ENCODE measurements at places on chromosomes 1 and 21.
A peak's percentile ranks its signal among the peaks of the same experiment; 100 is the strongest.

DNA sequence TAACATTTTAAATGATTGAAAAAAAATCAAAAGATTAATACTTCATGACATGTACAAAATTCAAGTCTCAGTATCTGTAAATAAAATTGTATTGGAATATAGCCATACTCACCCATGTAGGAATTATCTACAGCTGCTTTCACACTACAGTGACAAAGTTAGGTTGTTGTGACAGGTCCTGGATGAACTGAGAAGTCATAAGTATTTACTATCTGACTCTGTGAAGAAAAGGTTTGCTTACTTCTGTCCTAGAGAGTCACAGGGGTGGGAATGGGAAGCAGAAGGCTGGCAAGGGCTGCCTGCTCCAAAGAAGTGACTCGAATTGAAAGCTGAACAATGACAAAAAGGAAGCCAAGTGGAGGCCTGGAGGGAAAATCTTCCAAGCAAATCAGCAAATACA, 155.2 kb downstream of the SLC30A10 start:
- no peak for DNase-seq

DNA sequence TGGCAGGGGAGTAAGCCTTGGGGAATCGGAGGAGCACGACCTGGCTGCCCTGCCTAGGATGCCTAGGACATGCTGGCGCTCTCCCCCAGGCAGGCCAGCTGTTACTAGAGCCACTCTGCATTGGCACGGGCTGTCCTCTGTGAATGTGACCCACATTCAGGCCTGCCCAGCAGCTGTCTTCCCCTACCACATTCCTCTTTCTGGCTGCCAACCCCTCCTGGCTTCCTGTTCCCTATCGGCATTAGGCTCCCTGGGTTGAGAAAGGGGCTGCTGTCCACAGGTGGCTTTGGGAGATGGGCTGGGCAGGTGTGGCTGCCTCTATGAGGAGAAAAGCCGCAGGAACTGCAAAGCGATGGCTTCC, 2.3 kb upstream of the NFASC start:
- no peak for DNase-seq

DNA sequence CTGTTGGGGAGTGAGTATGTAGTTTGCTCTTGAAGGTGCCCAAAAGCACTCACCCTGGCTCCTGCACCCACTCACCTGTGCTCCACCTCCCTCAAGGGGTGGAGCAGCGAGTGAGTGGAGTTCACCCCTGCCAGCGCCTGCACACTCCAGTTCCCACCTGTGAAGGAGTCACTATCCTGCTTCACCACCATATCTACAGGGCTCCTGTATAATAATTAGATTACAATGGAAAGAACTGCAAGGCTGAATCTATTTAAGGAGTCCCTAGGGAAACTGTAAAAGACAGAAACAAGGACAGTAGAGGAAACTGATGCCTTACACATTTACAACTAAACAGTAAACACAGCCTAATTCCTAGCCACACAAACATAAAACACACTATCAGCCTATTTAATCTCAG, 4.1 kb downstream of the DNAI4 start:
- no peak for DNase-seq

DNA sequence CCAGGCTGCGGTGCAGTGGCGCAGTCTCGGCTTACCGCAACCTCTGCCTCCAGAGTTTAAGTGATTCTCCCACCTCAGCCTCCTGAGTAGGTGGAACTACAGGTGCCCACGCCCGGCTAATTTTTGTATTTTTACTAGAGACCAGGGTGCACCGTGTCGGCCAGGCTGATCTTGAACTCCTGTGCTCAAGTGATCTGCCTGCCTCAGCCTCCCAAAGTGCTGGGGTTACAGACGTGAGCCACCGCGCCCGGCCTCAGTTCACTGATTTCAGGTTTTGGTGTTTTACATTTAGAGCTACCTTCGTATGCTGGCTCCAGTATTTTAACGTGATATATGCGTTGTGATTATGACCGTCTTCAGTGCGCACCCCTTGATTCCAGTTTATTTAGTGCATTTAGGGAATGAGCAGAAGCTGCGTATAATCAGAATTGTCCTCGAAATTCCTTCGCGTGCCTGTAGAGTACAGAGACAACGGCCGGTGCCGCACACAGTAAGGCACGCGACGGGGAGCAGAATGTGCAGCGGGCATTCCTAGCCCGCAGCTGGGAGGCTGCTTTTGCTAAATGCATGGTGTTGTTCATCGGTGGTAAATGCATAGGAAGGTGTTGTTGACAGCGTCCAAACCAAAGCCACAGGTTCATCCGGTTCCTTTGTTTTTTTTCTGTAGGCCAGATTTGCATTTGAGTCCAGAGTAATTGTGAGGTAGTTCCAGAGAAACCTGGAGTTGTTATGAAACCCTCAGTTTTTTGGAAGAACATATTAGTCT, 48.9 kb upstream of the DIP2A start:
- DNase-seq, result no peak

DNA sequence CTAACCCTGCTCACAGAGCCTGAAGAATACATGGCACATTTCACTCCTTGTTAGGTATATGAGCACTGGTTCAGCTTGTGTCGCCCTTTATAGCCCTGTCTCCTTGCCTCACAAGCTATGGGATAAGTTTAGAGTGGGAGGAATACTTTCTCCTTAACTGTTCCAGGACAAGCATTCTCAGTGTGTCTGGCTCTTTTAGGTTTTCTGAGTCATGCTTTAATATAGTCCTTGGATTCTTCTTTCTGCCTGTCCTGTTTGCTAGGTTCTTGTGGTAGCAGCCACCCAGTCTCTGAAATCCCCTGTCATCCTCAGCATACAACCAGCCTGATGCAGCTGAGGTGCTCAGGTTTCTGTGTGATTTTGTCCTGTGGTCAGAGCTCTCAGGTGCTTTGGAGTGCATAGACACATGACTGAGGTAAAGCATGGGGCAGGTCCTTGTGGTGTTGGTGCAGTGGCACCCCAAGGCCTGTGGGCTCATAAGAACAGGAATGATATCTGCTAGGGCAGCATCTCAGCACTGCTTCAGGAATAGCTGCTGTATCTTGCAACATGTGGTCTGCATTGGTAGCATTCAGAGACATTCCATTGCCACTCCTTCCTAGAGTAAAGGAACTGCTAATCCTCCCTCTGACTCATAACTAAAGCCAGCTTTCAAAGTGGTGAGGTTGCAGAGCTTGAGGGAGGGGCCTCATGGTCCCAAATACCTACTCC, 14.2 kb upstream of the CASQ2 start:
- peak; percentile 97 for DNase-seq

DNA sequence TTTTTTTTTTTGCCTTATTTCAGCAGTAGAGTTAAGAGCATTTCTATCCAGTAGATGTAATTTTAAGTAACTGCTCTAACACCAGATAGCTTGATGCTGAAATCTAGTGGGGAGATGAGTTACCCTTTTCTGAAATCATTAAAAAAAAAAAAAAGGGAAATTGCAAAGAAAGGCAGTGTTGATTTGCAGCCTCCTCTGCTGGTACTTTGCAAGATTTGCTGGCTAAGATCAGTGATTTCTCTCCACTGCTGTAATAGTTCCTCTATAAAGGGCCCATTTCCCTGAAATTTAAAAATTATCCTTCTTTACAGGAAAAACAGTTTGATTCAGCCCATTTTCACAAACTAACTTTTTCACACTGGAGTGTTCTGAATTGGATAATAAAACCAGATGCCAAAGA, 120.6 kb downstream of the PTBP2 start:
- no peak for DNase-seq

GRCh38 chr1:36253161-36253862, 29.1 kb downstream of the THRAP3 start:
- DNase-seq, result no peak

DNA sequence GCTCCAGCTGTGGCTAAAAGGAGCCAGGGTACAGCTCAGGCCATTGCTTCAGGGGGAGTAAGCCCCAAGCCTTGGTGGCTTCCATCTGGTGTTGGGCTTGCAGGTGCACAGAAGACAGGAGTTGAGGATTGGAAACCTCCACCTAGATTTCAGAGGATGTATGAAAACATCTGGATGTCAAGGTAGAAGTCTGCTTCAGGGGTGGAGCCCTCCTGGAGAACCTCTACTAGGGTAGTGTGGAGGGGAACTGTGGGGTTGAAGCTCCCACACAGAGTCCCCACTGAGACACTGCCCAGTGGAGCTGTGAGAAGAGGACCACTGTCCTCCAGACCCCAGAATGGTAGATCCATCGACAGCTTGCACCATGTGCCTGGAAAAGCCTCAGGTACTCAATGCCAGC, 183.0 kb downstream of the PDE4B start:
- no peak for DNase-seq

DNA sequence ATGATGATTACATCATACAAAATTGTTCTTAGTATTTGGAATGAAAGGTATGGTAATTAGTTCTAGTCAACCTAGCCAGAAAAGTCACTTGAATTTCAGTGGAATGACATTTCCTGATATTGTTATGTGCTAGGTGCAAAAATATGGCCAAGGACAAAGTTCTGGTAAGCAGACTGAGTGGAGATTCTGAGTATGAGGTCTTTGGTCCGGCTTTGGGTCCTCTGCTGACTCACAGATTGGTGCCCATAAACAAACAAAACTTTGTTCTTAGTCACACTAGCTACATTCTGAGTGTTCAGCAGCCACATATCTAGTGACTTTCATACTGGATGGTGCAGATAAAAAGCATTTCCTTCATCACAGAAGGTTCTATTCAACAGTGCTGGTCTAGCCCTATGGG, 206.1 kb downstream of the ZNF648 start:
- DNase-seq, result no peak

DNA sequence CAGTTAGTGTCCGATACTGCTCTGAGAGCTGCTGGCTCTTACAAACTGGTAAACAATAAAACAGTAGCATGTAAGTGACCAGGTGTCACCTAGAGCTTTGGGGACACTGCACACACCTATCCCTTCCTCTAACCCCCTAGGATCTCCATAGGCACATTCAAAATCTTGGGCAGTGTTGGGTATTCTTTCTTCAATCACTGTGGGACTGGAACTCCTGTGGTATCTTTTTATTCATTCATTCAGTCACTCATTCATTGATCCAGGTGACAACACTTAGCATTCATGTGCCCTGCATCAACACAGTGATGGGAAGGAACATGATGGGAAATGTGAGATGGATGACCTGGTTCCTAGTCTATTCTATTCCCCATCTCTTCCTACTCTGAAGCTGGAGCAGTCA, 73.9 kb downstream of the HHAT start:
- DNase-seq, result no peak

DNA sequence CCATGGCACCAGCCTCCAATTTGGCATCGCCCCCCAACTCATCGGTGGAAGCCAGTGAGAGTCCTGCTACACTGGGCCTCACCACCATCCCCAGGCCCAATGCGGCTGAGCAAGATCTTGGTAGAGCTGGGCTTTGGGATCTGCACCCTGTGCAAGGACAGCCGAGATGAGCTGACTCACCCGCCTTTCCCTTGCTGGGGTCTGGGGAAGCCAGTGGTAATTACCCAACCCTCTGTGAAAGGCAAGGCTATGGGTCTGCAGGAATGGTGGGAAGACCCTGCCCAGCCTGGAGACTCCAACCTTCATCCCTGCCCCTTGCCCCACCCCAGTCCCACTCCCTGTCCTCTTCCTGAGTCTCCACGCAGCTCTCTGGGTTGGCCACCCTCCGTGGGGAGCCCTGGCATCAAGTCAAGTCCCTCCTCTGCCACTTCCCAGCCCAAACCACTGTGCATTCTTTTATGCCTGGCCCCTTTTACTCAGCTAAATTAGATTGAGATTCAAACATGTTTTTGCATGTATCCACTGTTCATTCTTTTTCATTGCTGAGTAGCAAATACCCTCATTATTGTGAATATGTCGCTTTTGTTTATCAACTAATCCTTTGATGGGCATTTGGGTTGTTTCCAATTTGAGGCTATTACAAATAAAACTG, 8.8 kb downstream of the SMCP start:
- DNase-seq, result no peak

GRCh38 chr1:56526571-56527174, 52.7 kb downstream of the PLPP3 start:
- peak; percentile 36 for DNase-seq

- DNase-seq, result no peak
Observed at GRCh38 chr1:223524930-223525451, 131.8 kb downstream of the CCDC185 start.

GRCh38 chr1:204495777-204496176, 1.2 kb upstream of the PIK3C2B start:
- no peak for DNase-seq

DNA sequence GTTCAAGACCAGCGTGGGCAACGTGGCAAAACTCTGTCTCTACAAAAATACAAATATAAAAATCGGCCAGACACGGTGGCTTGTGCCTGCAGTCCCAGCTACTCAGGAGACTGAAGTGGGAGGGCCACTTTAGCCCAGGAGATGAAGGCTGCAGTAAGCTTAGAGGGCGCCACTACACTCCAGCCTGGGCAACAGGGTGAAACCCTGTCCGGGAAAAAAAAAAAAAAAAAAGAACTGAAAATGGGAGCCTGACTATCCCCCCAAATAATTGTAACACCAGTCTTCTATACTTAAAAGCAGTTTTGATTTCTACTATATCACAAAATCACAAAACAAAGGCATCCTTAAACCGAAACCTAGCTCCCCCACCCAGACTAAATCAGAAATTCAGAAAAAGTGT, 60.3 kb downstream of the CDC42BPA start:
- no peak for DNase-seq

GRCh38 chr1:55463814-55464475, 248.8 kb upstream of the USP24 start:
- DNase-seq, result no peak

DNA sequence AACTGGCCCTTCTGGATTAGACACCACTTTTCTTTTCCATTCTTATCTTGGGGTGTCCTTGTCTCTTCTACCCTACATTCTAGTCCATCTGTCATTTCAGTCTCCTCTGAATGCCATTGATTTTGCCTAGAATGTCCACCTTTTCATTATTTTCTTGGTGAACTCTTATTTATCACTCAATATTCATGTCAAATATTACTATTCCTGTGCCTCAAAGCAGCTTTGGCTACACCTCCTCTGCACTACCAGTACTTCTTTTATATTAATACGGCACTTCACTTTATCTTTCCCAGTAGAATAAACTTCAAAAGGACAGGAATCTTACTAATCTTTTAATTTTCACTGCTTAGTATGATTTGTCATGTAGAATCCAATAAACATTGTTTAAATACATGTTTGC, 186.4 kb upstream of the DPYD start:
- no peak for DNase-seq

- no peak for DNase-seq
Observed at GRCh38 chr21:43811262-43812105, 22.1 kb downstream of the RRP1 start.

DNA sequence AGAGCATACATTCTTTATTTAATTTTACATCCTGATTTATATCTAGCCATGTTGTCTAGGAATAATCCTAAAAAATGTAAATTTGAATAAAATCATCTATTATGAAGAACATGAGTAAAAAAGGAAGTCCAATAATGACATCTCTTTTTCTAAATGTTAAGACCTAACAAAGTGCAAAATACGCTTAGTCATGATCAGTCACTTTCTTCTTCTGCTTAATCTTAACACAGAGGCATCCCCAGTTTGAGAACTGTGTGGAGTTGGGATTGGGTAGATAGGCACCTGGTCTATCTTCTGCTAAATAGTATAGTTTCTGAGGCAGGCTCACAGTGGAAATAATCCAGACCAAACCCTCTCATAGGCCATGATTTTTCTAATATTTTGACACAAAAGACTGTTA, 311.7 kb upstream of the LRRC7 start:
- DNase-seq, result no peak

Data from adipocyte (in vitro differentiated cells).